ENCODE measurements at places on chromosomes 6 and 20.

- DNase-seq = no peak
Measured at GRCh38 chr20:53859684-53860083, 210.7 kb downstream of the BCAS1 start.

DNA sequence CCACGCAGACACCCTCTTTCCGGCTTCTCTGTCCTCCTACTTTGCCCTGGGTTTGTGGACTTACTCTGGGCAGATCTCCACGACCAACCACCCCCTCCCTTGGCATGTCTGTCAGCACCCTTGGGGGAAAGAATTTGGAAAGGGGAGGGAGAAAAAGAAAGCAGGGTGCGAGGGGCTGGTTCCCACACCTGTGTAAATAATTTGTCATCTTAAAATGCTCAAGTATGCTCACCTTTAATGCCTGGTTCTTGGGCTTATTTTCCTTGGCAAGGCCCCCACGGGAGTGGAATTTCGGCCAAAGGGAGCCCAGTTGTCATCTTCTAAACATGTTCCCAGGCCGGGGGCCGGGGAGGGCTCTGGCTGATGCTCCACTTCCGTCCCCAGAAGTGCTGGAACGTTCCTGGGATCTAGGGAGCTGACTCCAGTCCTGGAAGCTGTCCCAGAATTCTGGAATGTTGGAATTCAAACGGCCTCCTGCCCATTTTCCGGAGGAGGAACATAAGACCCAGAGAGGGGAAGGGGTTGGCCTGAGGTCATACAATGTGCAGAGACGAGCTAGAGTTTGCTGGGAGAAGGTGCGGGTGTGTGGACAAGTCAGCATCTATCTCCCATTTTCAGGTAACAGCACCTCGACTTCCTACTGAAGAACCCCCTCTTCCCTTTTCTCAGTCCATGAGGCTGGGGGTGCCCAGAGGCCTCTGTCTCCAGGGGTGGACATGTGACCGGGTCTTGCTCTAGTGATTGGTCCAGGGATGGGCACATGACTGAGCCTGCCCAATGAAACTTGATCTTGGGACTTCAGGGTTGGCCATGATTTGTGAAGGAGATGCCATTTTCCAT lies 122.3 kb downstream of the CEBPB start:
- DNase-seq = no peak

DNA sequence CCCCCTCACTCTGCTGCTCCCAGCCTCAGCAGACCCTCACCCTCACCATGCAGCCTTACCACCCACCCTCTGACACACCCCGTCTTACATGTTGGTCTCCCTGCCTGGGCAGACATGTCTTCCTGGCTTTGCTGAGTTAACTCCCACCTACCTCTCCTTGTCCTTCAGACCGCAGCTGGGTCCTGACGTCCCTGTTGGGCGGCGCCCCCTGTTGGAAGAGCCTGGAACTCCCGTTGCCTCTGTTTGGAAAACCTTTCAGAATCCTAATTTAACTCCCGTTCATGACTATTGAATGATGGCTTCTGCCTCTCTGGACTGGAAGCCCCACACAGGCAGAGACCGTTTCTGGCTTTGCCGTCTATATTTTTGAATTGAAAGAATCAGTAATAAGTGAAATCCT lies 245.1 kb downstream of the MYLK4 start:
- no peak for DNase-seq

- no peak for DNase-seq
Measured at GRCh38 chr6:71592643-71593042, 293.7 kb upstream of the RIMS1 start.

GRCh38 chr6:6891949-6892461 lies 215.8 kb upstream of the RREB1 start:
- DNase-seq = no peak

DNA sequence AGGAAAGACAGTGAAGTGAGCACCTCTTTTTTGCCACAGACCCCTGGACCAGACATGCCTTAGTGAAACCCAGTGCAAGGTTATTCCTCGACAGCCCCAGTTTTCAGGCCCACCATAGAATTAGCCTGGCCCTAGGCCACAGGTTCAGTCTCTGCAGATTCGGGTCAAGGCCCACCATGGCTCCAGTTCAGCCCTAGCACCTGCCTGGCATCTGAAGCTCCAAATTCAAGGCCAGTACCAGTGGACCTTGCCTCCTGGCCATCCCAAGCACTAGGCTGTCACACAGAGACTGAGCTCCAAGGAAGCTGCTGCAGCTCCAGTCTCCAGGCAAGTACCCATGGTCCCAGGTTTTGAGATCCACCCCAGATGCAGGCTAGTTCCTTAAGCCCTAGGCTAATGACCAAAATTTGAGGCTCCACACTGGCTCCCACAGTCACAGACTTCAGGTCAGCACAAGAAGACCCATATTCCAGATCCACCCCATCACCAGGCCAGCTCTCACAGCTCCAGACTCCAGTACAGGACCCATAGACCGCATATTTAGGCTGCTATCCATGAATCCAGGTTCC lies 877.5 kb upstream of the ADGRB3 start:
- no peak for DNase-seq

- DNase-seq = no peak
Measured at GRCh38 chr6:5450073-5450472, 188.8 kb downstream of the FARS2 start.

DNA sequence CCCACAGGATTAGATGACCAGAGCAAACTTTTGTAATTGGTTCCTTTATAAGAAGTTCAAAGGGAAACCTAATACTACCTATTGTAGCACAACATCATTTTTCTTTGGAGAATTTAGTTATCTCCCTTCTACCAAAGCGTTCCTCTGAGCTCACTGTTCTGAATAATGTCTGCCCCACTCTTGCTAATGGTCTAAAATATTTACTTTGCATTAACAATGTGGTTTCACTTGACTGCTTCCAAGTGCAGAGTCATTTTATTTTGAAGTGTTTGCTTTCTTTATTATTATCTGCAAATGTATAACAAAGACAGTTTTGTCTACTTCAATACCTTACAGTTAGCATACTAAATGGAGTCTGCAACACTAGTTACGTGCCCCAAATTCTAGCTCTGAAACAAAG lies 15.0 kb downstream of the TRAPPC3L start:
- DNase-seq = no peak

- no peak for DNase-seq
Measured at GRCh38 chr20:51431321-51431720, 111.2 kb downstream of the NFATC2 start.

GRCh38 chr6:147567141-147567805 lies 58.8 kb downstream of the SAMD5 start:
- no peak for DNase-seq

DNA sequence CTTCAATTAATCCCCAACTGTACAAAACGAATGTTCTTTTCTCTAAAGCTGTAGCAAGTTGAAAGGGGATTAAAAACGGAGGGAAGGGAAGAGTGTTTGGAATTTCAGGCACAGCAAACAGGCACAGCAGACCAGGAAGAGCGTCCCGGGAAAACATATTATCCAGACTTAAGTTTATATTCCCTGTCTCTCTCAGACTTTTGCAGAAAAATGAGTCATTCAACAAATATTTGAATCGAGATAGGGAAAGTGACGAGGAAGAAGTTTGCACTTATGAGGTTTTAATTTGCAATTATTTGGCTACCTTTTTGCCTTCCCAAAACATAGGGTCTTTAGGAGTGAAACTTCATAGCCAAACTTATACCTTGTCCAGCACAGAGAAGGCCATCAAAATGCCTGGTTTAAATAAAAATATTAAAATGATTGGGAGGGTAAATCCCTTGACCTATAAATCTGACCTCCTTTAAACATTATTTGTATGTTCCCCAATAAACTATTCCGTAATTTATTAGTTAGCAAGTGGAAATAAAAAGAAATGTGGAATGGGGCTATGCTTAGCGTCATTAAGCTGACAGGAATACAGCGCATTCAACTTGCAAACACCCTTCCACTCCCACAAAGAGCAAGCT lies 16.0 kb downstream of the HFE start:
- DNase-seq = no peak

DNA sequence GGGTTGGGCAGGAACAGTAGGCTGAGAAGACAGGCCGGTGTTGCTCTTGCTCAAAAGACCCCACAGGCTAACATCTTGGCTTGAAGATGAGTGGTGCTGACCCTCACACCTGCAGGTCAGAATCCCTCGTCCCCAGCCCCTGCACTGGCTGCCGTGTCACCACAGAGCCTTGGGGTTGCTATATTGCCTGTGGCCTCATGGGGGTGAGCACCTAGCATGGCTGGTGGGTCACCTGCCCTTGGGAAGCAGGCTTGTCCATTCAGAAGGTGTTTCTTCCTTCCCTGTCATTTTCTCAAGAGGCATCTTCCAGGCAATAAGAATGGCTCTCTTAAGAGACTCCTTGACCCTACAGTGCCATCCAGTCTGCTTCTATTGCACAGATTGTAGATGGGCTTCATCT lies 7.7 kb downstream of the SLC22A16 start:
- DNase-seq = no peak

- DNase-seq = no peak
Measured at GRCh38 chr6:81977486-81977885, 225.0 kb upstream of the TENT5A start.

DNA sequence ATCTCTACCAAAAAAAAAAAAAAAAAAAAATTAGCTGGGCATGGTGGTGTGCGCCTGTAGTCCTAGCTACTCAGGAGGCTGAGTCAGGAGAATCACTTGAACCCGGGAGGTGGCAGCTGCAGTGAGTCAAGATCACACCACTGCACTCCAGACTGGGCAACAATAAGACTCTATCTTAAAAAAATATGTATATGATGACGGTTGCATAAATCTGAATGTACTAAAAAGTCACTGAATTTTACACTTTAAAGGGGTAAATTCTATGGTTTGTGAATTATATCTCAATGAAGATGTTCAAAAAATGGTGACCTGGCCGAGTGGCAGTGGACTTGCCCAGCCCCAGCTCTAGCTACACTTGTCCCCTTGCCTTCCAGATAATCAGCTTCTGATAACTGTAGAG lies 10.4 kb upstream of the ABCC10 start:
- no peak for DNase-seq

GRCh38 chr20:50876063-50876685 lies 55.1 kb downstream of the ADNP start:
- no peak for DNase-seq

DNA sequence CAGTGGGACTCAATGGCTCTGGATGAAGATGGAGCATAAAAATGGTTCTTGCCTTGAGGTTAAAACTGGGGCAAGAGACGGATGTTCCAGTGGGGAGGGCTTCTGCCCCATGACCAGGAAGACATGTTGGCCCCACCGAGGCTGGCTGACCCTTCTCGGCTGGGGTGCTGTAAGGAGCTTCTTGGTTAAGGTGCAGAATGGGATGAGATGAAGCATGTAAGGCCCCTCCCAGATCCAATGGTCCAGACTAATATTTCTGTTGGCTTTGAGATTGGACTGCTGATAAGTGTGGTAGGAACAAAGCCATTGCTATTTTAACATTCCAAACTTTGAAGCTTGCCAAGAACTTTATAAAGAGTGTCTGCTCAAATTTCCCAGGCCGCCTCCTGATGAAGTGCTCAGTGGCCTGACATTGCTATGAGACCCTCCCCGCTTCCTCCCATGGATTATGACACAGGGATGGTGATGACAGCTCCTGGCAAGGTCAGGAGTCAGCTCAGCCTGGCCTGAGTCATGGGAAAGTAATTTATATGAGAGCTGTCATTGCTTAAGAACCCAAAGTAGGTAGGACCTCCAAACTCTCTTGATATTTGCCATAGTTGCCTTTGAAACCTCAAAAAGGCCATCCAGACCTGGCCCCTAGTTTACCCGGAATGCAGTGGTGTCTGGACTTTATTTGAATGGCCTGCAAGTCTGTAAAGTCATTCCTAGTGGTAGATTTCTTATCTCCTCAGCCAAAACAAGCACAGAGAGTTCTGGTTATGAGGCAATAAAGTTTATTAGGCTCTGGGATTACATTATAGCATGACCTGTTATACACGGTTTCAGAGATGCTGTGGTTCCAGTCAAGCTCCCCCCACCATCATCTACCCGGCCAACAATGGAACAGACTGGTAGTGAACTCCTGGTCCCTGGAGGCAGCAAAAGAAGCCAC lies 55.2 kb downstream of the TGM2 start:
- no peak for DNase-seq

- no peak for DNase-seq
Measured at GRCh38 chr6:152977556-152977955, 5.3 kb downstream of the FBXO5 start.

GRCh38 chr6:110340392-110340965 lies 17.7 kb downstream of the METTL24 start:
- DNase-seq = no peak

DNA sequence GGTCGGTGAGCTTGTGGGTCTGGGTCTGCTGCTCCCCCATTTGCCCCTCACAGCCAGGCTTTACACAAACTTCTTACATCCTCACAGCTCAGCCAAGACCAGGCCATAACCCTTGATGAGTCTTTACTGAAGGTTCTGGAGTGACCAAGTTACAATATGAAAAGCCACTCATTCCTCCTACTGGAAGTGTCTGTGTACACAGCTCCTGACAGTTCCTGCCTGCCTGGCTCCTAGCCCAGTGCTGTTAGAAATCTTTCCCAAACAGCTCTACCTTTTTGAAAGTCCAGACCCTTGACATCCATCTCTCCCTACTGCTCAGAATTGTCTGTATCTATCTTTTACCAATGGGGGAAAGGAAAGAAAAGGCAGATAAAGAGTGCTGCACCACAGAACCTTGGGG lies 106.9 kb downstream of the PAX1 start:
- no peak for DNase-seq

GRCh38 chr20:64079273-64080012 lies at the start of gene RGS19:
Gene RGS19, minus strand, starts transcription at chr20:64079518. Its CDS starts 2,632 bp downstream, at chr20:64076886.
- no peak for DNase-seq

DNA sequence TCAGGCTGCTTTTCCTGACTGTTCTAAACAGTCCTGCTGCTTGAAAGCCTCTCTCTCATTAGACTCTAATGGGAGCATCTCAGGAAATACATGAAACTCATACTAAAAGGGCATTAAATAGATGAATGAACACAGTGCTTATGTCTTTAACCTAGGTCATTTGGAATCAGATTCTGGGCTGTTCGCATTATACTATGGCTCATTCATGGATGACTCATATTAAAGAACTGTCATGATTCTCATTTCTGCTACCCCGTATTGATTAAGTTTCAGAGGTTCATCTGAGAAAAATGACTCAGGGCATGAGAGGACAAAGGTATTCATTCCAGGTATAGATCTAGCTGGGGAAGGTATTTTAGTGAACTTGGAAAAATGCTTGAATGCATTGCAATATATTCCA lies 335.5 kb downstream of the GJA1 start:
- DNase-seq = no peak

DNA sequence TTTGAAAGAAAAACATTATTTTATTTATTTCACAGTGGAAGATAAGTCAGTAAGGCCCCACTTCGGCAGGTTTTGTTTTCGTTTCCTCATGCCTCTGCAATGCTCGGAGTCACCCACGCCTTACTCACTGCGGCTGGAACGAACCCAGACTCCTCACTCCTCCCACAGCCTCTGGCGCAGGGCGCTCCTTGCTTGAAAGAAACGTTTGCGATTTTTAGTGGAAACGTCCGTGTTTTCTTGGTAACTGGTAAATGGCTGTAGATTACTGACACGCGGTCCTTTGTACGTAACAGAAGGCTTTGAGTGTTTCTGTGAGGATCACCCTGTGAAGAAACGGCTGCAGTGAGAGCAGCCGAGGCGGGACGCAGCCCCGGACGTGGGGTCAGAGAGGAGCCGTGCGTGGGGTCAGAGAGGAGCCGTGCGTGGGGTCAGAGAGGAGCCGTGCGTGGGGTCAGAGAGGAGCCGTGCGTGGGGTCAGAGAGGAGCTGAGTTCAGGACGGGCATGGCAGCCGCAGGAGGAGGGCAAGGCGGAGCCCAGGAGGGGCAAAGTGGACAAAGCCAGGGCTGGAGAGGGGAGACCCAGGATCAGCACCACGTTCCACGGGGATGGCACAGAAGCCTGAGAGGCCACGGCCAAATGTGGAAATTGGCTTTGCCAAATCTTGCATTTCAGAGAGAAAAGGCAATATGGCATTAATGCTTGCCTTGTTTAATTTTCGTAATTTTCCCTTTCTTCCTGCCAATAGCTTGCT lies 198.6 kb upstream of the THBS2 start:
- no peak for DNase-seq

Data from stimulated activated CD4-positive, alpha-beta T cell treated with anti-CD3 and anti-CD28 coated beads, Interleukin-1b, Interleukin-23, amount 100 ng/mL, for 1 hour (primary cell).